ENCODE measurements at places on chromosomes 13 and 19.

DNA sequence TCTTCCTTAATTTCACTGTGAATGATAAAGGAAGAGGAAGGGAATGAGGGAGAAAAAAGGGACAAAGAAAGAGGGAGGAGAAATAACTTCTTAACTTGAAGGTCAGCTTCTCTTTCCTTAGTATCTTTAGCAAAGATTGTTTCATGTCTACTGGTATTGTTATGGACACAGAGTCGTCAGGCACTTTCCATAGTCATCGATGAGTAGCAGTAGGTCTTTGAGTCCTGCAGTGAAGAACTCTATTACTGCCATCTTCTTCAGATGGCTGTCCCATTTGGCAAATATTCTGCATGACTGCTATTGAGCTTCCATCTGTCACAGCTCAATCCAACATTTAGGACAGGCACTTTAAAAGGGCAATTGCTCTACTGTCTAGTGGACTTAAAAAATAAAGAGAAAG, 2463.1 kb downstream of the PCDH9 start:
- DNase-seq, result no peak

GRCh38 chr13:46057256-46058015, 4.9 kb upstream of the ZC3H13 start:
- no peak for DNase-seq

GRCh38 chr13:80145171-80145690, 195.7 kb downstream of the SPRY2 start:
- DNase-seq, result no peak

DNA sequence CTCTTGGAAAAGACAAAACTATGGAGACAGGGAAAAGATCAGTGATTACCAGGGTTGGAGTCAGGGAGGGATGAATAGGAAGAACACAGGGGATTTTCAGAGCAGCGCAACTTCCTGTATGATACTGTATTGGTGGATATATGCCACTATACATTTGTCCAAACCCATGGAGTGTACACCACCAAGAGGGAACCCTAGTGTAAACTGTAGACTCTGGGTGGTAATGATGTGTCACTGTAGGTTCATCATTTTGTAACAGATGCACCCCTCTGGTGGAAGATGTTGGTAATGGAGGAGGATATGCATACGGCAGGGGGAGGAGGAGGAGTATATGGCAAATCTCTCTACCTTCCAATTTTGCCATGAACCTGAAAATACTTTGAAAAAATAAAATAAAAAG, 68.1 kb downstream of the UFM1 start:
- no peak for DNase-seq

DNA sequence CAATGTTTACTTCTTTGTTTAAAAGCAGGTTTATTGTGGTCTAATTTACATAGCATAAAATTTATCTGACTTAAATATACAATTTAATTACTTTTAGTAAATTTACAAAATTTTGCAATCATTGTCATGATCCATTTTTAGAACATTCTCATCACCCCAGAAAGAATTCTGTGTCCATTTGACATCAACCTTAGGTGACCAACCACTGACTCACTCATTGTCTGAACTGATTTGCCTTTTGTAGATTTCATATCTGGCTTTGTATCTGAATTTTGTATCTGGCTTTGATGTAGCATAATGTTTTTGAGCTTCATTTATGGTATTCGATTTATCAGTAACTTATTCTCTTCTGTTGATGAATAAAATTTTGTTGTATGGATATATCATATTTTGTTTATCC, 40.4 kb downstream of the EDNRB start:
- no peak for DNase-seq

GRCh38 chr13:57123681-57124080, 17.0 kb upstream of the PRR20A start:
- no peak for DNase-seq
